ENCODE measurements at places on chromosomes 4 and X. TPM values are rescaled to one million over a fixed set of nuclear protein-coding genes. Genes with fewer than 3 reads are reported as not detected.

The TENM3 gene
- not detected for total RNA-seq

The SULT1B1 gene
- 0.27 TPM for total RNA-seq

The NKX3-2 gene
- total RNA-seq = not detected

- no peak for DNase-seq
Measured at GRCh38 chr4:73984736-73985527, 3.1 kb downstream of the PPBP start.

- no peak for DNase-seq
Measured at GRCh38 chrX:41616255-41616654, 72.5 kb upstream of the GPR34 start.

- DNase-seq = no peak
Measured at GRCh38 chrX:105282077-105282476, 61.6 kb upstream of the TEX13A start.

DNA sequence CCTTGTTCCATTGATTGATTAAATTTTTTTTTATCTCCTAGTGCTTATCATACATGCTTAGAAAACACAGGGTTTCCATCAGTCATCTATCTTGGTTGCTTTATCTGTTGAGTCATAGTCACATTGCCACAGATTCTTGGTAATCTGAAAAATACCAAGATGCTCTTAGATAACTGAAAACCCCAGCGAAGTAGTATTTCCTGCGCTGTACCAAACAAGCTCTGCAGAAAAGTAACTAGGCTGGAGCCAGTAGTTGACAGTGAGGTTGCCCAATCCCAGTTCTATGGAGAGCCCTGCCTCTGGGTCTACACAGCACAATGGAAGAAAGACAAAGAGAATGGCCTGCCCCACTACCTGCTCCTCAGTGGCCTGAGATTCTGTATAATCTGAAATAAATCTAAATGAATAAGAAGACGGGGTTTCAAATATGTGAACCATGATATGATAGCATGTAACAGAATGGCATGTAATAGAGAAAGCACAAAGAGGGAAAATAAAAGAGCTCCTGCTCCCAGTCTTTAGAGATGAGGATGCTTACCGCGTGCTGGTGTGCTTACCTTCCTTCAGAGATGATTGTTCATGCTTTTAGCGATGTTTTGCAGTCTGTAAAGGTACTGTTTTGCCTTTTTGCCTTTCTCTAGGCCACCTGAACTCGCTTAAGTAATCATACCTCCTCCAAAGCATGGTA lies 55.3 kb upstream of the RAPGEF2 start:
- peak; percentile 53 for DNase-seq

- no peak for DNase-seq
Measured at GRCh38 chr4:186930024-186930423, 206.4 kb upstream of the FAT1 start.

- DNase-seq = no peak
Measured at GRCh38 chrX:132443196-132444135, 45.4 kb downstream of the MBNL3 start.

DNA sequence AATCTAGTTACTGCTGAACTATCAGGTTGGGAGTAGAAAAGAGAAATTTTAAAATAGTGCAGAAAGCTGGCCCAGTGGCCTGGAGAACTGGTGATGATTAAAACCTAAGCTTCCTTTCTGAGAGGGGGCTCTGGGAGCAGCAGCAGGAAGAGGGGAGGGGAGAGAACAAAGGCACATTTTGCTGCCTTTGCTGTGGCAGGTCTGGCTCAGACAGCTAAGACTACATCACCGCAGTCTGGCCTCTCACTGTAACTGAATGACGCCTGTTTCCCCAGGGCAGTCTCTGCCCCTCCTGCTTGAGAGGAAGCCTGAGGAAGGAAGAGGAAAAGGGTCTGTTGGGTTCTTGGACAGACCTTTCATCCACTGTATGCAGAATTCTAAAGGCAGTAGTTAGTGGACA lies 148.5 kb downstream of the FRAS1 start:
- DNase-seq = no peak

DNA sequence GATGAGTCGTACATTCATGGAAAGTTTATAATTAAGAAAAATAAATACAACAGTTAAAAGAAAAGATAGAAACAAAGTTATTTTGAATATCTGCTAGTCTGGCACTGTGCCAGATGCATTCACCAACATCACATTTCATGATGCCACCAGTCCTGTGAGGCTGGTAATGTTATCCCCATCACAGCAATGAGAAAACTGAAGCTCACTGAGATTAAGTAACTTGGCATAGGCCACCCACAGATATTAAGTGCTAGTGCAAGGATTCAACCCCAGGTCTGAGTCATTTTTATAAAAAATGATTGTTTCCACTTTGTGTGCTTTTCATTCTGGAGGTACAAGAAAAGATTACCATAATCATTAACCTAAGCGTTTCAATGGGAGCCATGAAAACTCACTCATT lies 65.0 kb upstream of the IL15 start:
- DNase-seq = no peak

DNA sequence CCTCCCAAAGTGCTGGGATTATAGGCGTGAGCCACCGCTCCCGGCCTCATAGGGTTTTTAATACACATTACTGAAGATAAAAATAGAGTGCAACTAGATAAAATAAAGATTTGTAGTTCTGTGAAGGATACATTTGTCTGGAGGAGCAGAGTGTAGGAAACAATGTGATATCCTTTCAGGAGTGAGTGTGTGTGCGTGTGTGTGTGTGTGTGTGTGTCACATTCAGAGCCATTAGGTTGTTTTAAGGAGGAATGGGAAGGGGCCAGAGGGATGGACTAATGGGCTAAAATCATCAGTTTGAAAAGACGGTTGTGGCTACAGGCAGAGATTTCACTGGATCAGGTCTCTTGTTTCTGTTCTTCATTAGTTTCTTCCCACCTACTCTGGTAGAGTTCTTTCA lies 40.0 kb downstream of the RBPJ start:
- DNase-seq = no peak

DNA sequence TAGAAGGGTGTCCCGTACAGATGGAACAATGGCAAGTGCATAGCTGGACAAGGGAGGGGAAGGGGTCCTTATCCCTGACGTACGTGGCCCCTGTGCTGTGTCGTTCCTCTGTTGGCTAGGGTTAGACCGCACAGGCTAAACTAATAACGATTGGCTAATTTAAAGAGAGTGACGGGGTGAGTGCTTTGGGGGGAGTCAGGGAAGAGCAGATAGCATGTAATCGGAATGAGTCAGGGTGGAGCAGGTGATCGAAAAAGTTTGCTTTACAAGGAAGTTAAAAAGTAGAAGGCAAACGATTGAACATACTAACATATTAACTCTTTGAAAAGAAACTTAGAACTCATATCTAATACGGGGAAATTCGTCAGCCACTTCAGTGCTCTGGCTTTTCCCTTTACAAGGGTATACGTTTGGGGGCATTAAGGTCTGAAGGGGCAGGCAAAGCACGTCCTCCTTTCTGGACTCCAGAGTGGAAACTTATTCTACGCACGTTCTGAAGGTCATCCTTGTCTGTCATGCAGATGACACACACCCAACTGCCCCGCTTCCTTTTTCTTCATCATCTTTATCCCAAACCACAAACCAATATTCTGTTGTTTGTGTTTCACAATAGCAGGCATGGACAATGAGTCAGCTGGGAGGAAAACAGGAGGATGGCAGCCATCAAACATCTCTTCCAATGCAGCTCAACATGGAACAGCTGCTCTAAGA lies 10.2 kb upstream of the CRLF2 start:
- DNase-seq = no peak

- no peak for DNase-seq
Measured at GRCh38 chr4:146336410-146336807, 122.1 kb downstream of the REELD1 start.

GRCh38 chr4:8198906-8199593 lies at the start of gene SH3TC1:
Gene SH3TC1, plus strand, starts transcription at chr4:8199290. Its CDS starts 5,905 bp downstream, at chr4:8205195.
- no peak for DNase-seq

DNA sequence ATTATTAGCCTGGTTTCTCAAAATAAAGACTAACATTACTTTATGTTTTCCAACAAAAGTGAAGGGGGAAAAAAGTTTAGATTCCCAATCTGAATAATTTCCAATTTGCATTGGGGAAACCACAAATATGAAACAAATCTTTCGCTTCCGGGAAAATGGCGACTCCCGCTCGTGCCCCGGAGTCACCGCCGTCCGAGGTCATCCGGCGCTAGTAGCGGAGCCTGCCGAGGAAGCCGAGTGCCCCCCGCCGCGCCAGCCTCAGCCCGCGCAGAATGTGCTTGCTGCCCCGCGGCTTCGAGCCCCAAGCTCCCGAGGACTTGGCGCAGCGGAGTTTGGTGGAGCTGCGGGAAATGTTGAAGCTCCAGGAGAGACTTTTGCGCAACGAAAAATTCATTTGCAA lies 75.0 kb upstream of the TMPRSS11A start:
- no peak for DNase-seq

GRCh38 chr4:7182616-7183015 lies 9.7 kb upstream of the SORCS2 start:
- no peak for DNase-seq

GRCh38 chr4:78092850-78093249 lies 35.7 kb downstream of the FRAS1 start:
- no peak for DNase-seq

DNA sequence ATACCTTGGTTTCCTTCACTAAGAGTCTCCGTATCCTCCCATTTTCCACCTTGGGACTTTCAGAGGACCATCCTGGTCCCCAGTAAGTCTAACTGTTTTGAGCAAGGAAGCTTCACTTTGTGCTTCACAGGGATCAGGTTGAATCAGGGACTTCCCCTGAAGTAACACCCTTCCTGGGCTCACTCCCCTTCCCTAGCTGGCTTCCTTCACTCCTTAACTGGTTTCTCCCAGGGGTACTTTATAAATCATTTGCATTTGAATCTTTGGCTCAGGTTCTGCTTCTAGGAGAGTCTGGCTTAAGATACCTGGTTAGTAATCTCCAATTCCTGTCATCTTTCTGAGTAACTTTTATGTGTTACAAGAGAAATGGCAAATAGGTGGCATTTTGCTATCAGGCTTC lies 24.5 kb upstream of the GRIA2 start:
- no peak for DNase-seq
